Motor neuron (in vitro differentiated cells): ENCODE measurements at places on chromosomes 4 and X.

DNA sequence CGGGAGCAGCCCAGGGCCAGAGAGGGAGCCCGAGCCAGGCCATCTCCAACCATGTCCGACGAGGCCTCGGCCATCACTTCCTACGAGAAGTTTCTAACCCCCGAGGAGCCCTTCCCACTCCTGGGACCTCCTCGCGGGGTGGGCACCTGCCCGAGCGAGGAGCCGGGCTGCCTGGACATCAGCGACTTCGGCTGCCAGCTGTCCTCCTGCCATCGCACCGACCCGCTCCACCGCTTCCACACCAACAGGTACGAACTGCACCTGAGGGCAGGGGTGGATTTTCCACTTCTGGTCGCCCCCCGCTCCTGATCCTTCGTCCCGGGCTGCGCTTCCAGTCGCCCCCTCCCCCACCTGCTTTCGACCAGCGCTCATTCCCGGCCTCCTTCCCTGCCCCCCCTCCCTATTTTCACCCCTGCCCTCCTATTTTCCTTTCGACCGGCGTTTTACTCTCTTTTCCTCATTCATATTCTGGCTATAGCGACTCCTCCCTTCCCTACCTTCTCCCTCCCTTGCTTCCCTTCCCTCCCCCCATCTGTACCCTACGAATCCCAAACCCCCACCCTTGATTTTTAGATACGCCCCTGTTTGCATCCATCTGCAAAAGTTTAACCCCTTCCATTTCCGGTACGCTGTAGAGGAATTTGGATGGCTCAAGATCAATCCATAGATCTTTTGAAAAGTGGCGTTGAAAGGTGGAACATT lies 633 bp downstream of the FAM199X start:
- ATAC-seq, result no peak

DNA sequence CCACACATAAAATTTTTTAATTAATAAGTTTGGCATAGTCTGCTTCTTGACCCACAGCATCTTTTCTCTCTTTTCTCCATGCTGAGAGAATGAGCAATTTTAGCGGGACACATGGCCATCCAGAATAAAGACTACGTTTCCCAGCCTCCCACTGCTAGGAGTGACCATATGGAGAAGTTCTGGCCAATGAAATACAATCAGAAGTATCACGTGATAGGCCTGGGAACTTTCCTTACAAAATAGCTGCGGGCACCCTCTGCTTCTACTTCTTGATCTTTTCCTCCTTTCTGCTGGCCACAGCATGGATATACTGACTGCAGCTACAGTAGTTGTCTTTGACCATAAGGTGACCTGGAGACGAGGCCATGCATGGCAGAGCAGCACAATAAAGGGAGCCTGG lies 348.0 kb downstream of the BCOR start:
- ATAC-seq, result no peak

DNA sequence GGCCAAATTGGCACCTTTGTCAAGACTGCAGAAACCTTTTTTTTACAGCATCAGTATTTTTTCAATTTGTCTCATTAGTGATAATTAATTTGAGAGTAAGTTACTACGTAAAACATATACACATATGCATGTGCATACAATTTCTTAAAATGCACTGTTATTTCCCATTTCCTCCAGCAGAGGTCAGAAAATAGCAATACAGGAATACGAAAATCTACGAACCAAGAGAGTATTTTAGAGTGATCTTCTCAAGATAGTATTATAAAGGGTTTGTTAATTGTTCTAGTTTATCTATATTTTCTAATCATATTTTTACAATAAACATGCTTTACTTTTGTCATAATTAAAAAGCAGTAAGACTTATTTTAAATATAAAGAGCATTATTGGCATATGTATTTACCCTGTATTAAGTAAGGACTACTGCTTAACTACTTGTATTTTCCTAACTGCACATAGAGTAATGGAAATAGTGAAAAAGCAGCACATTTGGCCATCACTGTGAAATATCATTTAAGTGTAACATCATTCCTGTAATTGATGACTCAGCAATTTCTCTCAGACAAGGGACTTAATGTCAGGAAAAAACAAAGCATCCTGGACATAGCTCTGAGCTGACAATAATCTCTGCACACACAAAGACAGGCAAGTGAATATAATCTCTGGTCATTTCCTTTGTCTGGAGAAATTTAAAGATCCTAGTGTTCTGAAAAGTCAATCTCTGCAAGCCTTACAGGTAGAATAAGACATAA lies 45.6 kb downstream of the MAOB start:
- no peak for ATAC-seq

DNA sequence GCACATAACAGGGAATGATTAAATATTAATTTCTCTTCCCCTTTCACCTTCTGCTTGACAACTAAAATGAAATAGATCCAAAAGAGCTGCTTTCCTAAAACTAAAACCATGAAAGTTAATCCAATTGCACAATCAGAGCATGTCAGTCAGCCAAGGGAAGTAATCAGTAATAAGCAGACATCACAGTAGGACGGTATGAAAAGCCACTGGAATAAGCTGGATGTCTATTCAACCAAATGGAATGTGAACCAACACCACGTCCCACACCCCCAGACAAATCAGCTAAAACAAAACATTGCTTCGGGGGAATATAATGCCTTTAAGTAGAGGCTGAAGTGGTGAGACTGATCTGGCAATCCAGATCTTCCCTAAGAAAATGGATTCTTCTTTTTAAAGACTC lies 859.4 kb upstream of the FTHL17 start:
- ATAC-seq, result no peak

DNA sequence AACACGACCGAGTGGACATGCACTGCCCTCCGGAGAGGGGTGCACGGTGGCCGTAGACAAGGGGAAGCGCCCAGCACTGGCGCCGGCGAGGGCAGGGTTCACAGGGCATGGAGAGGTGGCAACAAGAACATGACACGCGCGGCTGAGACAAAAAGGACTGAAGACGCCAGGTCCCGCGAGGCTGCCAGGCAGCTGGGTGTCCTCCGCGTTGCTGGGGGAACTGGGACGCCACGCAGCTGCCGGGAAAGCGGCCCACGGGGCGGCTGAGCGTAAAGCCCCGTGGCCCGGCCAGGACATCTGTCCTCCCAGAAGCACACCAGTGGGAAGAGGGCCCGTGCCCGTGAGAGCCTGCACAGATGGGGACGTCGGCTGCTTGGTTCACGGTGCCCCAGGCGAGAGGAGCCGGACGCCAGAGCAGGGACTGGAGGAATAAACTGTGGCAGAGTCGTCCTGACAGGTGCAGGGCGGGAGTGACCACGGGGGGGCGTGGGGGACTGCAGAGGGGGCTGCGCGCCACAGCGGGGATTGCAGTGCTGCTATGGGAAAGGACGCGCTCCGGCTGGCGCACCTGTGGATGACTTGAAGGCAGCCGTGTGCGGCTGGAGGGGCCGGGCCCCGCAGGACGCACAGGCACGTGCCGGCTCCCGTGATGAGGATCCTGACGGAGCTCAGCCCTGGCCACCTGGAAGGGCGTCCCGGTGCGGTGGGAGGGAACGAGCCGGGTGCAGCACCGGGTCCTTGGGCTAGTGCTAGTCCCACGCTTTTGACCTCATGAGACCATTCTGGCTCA lies 32.1 kb upstream of the GTPBP6 start:
- ATAC-seq, result no peak

DNA sequence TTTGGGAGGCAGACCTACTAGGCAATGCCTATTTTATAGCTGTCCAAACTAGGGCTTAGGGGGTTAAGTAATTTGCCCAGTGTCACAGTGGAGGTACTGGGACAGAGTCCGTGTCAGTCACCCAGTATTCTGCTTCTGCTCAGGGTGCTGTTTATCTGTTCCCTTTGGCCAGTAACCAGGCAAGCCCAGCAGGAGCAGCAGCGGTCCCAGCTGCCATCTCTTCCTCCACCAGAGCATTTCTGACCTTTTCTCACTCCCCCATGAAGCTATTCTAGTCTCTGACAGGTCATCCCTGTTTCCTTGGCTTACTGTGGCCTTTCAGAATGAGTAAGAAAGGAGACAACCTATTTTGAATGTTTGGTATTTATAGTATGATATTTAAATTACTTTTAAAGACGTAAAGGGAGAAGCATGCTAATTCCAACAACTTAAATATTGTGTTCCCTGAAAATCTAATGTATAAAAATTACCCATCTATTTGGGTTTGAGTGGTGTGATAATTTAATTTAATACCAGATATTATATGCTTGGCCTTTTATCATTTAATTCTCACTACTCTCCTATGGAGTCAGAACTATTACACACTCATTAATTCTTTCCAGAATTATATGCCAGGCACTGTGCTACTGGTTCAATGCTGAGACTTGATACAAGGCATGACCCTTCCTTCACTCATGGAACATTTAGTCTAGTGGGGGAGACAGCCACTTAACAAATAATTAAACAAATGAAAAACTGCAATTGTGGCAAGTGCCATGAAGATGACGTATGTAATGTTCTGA lies 60.6 kb downstream of the RPS6KA3 start:
- ATAC-seq, result no peak

GRCh38 chrX:138925330-138925729 lies 213.8 kb upstream of the FGF13 start:
- ATAC-seq, result peak; percentile 100

DNA sequence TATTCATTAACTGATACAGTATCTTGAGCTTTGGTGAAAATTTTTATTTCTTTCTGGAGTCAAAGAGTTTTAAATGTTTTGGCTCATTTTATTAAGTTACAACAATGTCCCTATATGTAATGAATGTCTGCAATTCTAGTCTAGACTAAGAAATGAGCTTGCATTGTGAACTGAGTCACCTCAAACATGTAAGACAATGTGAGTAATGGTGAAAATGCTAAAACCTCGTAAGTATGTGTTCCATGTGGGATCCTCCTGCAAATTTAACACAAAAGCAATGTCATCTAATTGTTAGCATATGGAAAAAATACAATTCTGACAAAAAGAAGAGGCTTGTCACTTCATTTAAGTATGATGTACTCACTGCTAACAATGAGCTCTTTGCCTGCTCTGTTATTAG lies 480.5 kb upstream of the FSTL5 start:
- no peak for ATAC-seq

DNA sequence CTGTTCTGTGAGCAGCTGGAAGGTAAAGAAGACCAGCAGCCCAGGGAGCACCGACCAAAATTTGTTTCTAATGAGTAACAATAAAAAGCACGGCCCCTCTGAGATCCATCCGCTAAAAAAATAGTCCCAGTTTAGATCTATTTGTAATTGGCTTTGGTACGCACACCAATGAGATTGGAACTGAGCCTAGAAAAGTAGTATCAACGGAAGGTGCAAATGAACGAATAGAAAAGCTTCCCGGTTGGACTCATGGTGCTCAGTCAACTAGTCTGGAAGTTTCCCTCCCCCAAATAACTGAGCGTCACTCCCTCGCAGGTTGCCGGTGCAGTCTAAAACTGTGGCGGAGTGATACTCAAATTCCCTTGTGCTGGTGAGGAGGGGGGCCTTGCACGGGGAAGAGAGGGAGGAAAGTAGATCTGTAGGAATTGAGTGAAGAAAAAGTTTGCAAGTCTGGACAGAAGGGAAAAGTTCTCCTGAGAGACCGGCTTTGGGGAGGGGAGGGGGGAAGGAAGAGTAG lies at the start of gene COL4A5:
Gene COL4A5, plus strand, starts transcription at position 413 of the 517 bp plus-strand sequence. CDS start 288 bp downstream, outside the sequence.
- peak; percentile 72 for ATAC-seq

- ATAC-seq, result no peak
These were observed 60.6 kb downstream of the POLR2B start for GRCh38 chr4:57039345-57039744.

- peak; percentile 78 for ATAC-seq
These were observed 99.5 kb downstream of the PPP2R2C start for GRCh38 chr4:6372649-6373525.

DNA sequence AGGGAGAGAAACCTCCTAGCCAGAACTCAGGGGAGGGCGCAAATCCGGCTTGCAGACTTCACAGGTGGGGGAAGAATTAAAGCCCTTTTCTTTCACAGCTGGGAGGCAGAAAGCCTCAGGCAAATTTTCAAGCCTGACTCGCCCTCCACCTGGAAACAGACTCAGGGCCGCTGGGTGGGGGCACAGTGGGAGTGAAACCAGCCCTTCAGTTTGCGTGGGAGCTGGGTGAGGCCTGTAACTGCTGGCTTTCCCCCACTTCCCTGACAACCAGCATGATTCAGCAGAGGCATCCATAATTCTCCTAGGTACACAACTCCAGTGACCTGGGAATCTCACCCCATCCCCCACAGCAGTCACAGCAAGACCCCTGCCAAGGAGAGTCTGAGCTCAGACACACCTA lies 206.9 kb upstream of the INTU start:
- peak; percentile 75 for ATAC-seq

GRCh38 chrX:9943420-9943819 lies 23.7 kb upstream of the CLDN34 start:
- no peak for ATAC-seq

DNA sequence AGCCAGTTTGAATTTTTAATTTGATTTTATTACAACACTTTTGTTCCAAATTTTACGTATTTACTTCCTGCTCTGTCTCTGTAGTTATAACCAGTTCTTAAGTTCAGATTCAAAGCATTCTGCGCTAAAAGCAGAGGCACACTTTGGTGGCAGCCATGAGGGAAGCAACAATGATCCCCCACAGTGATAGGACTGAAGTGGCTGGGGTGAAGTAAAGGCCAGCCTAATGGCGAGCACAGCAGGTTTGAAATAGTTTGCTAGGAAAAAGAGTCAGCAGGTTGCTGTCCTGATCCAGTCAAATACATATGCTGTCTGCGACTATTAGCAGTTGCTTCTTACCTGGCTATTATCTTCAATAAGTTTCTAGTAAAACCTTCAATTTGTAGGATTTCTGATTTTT lies 176.3 kb downstream of the RPA4 start:
- ATAC-seq, result no peak

GRCh38 chr4:156439576-156440200 lies 486.0 kb upstream of the CTSO start:
- no peak for ATAC-seq

GRCh38 chrX:38868941-38869401 lies 67.7 kb downstream of the MID1IP1 start:
- peak; percentile 36 for ATAC-seq

DNA sequence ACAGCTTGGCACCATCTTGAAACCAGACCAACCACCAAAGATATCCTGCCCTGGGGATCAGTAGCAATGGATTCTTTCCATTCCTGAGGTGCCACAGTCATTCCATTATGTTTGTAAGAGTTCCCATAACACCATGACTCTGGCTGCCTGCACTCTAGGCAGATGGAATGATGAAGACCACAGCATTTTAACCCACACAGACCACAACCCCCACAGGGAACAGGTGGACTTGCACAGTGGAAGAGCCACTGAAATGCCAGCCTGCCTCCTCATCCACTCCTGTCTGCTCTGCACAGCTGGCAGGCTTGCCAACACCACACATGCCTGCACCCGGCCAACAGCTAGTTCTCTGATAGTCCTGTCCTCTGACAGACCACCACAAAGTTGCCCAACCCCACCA lies 2362.2 kb upstream of the AGA start:
- no peak for ATAC-seq

- ATAC-seq, result no peak
These were observed 124.2 kb upstream of the NRK start for GRCh38 chrX:105697984-105698781.

DNA sequence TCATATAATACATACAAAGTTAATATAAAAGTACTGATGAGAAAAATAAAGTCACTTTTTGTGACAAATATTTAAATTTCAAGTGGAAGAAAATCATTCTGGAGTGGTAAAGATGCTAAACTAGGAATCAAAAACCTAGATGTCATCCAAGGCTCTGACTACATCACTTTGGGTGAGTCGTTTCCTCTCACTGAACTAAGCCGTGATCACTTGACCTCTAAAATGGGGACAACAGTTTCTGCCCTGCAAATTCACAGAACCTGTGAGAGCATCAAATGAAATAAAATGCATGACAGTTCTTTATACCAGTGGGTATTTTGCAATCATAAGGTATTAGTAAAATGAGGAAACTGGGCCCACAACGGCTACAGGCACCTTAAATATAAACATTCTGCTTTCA lies 63.8 kb downstream of the PRDM5 start:
- ATAC-seq, result no peak
